ENCODE measurements at places on chromosomes 13 and 19. TPM values are rescaled to one million over a fixed set of nuclear protein-coding genes. Genes with fewer than 3 reads are reported as not detected.

Gene SOX21
- not detected for polyA plus RNA-seq

Gene RXFP2
- polyA plus RNA-seq, result not detected

Gene DPP9
- polyA plus RNA-seq, result 16.4 TPM

Gene EFNA2
- polyA plus RNA-seq, result not detected

Gene IRGC
- polyA plus RNA-seq, result not detected

GRCh38 chr13:74132776-74133656 is 1.2 kb downstream of the KLF12 start:
- DNase-seq, result peak; percentile 78

- DNase-seq, result no peak
Observed at GRCh38 chr13:34931572-34931971, 10.5 kb upstream of the NBEA start.

DNA sequence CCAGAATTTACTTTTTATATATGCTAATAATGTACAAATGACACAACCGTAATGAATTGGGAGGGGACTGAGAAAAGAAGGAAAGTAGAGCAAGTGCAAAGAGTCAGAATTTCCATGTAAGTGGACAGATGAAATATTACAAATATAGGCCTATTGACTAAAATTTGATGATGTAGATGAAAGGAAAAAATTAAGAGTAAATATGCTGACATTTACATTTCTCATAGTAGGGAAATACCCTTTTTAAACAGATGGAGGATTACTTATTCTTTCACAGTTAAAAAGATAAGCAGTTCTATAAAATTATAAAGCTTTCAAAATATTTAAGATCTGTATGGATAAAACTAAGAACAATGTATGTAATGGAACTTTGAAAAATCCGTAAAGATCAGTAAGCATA is 185.4 kb downstream of the NBEA start:
- DNase-seq, result no peak

GRCh38 chr19:15400521-15401396 is 18.0 kb downstream of the AKAP8L start:
- DNase-seq, result no peak

DNA sequence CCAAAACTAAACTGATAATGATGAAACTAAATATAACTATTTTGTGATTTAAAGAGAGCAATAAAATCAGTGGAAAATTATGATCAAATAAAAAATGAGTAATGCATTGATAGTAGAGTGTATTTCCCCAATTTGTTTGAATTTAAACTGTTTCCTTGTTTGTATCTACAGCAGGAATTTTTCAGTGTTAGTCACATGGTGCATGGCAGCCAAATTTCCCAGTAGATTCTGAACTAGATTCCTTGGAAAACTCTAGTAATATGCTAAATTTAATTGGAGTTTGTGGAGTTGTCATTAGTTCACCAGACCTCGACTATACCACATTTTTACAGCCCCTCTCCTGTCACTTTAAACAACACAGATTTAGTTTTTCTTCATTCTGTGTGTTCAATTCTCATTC is 156.2 kb downstream of the PCCA start:
- DNase-seq, result no peak

GRCh38 chr13:77579959-77580358 is 44.5 kb downstream of the SCEL start:
- no peak for DNase-seq

DNA sequence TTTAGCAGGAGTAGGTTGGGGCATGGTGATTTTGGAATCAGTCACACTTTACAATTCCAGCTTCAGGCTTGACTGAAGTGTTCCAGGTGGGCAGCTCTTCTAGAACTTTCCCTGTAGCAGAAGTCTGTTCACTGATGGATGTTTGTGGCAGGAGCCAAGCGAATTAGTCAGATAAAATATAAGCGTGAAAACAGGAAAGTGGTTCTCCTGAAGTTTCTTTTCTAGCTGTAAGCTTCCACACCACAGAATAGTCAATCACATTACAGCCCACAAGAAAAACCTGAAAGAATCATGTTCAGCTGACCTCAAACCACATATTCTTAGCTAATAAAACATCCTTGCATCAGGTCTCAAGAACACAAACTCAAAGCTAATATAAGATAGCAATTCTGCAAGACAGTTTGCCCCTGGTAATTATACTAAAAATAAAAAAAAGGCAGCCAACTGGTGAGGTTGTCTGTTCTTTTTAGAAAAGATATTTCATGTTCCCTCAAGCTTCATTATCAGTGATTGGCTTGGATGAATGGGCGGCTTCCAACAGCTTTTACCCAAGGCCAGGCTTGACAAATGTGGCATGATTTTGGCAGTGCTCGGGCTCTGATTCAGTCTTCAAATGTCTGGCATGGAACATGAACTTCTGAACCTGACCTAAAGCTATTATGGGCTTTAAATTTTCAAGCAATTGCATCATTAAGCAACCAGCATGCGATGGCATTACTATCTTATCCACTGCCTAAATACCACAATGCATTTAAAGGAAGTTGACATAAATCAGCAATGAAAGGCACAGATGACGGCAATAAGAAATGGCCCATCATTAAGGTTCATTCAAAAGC is 136.8 kb downstream of the DCLK1 start:
- peak; percentile 85 for DNase-seq

DNA sequence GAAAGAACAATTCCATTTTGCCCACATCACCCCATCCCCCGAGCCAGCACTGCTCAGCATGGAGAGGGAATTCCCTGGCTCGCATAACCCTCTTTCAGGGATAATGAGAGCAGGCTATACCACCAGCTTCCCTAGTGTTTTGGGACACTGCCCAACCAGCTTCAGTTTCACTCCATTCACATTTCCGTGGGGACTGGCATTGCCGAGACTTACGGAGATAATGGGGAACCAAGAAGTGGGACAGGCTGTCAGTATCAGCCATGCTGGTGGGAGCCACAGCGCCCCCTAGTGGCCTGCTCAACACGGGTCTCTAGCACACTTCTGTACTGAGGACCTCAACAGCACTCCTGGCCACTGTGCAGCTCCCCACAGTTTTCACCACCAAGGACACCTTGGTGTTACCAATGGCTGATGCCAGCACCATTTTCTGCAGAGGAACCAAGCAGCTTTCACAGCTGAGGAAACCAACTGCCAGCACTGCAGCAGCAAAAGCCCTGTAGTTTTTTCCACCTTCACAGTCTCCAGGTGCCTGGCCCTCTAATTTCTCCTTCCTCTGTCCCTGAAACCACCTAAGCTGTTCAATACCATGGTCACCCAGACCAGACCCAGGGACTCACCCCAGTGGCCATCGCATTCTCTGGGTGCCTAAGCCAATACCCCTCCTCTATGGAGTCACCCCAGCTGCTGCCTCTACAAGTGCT is 23.7 kb downstream of the SLC6A16 start:
- peak; percentile 91 for DNase-seq

Measured in aorta (tissue), 5 donors.